ENCODE measurements at places on chromosomes 12 and 14. TPM values are rescaled to one million over a fixed set of nuclear protein-coding genes. Genes with fewer than 3 reads are reported as not detected.

DNA sequence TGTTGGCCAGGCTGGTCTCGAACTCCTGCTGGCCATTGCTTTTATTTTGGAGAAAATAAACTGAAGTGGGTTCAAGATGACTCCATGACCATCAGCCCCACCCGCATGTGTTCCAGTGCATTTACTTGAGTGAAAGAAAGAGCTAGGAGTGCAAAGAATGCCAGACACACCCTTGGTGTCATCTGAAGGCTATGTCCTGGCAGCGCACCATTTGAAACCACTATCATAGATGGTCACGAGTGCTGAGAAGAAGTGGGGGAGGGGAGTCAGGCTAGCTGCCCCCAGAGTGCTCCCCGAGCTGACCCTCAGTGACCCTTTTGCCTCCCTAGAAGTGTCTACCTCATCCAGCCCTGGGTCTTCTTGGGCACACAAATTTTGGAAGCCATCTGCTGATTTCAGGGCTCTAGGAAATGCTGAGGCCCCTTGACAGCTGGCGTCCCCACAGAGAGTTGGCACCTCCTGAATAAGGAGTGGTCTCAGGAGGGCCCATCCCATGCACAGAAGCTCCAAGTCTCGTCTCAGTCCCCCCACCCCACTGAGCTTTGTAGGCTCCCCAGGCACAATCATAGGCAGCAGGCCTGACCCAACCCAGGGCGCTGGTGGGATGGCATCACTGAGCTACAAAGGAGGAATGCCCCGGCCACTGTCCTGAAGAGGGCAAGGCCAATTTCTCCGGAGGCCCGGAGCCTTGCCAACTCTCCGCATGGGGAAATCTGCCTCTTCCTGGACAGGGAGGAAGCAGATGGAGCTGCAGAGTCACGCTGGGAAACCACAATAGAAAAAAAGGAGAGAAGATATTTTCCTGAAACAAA is 28.0 kb downstream of the PXN start:
- DNase-seq = peak; percentile 46

The GLS2 gene
- 0.52 TPM for polyA plus RNA-seq

GRCh38 chr12:47318963-47319362 is 239.2 kb upstream of the AMIGO2 start:
- DNase-seq = no peak

DNA sequence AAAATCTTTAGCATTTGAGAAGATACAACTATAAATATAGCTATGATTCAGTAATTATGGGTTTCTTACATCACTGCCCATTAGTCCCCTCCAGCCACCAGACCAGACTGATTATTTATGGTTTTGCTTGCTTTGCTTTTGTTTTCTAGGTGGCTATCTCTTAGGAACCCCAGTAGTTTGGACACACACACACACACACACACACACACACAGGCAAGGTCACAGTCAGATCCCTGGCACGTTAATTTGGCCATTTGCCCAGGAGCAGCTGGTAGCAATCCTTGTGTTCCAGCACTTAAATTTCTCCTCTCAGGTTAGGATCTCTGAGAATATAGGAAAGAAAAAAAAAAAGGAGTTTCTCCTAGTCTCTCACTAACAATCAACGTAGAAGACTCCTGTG is 90.2 kb upstream of the RESF1 start:
- no peak for DNase-seq

The GDF3 gene
- polyA plus RNA-seq = not detected

GRCh38 chr14:31582836-31583452 is 21.7 kb downstream of the NUBPL start:
- DNase-seq = no peak

The SLC24A4 gene
- 1.2 TPM for polyA plus RNA-seq

DNA sequence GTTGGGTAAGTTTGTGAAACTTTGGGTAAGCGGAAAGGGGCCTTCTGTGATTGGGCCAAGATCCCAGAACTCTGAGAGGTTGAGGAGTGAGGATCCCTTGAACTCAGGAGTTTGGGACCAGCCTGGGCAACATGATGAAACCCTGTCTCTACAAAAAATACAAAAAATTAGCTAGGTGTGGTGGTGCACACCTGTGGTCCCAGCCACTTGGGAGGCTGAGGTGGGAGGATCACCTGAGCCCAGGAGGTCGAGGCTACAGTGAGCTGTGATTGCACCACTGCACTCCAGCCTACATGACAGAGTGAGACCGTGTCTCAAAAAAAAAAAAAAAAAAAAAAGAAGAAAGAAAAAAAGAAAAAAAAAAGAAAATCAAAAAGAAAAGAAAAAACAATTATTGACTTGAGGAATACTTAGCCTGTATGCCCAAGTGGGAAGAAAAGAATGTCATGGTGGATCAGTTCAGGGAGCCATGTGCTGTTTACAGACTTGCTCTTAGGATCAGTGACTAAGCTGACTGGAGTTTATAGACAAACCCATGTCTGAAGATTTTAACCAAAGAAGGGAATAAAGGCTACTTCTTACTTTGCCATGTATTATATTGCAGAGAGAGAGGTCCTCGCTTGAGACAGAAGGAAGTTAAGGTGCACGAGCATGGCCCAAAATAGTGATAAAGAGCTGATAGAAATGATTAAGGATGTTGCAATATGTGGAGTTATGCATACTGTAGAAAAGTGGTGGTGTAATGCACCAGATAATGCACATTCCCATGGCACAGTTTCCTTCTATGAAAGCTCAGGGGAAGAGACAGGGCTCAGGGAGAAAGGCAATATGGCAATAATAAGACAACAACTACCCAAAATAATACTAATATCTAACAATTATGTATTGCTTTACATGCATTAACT is 881 bp downstream of the HSD17B6 start:
- DNase-seq = no peak

DNA sequence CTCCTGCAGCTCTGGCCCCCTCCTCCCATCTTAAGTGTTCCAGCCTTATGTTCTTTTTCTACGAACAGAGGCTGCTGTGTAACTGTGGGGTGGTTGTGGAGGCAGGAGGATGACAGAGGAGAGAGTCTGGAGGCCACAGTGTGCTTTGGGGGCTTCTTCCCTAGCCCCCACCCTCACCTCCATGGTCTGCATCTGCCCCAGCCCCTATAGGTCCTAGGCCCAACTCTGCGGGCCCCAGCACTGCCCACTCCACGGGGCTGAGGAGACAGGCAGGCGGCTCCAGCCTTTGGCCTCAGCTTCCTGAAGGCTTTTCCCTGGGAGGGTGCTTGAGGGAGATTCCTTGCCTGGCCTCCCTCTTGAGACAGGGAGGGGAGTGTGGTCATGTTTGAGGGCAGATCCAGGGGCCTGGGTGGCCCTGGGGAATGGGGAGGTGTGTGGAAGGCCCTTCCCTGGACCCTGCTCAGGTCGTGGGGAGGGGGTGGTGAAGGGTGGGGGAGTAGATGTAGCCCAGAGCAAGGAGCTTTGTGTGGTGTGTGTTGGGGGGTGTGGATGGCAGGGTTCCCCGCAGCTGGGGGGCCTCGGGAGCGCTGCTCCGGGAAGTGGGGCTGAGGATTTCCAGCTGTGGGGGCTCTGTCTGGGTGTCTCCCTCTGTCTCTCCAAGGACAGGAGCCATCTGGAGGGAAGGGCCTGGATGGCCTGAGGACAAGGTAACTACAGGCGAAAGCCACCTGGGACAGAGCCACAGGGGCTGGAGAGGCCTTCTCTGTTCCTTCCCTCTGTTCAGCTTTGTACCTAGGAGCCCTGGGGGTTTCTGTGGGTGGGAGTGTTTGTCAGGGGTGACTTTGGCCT is 1.1 kb downstream of the SMIM41 start:
- no peak for DNase-seq

DNA sequence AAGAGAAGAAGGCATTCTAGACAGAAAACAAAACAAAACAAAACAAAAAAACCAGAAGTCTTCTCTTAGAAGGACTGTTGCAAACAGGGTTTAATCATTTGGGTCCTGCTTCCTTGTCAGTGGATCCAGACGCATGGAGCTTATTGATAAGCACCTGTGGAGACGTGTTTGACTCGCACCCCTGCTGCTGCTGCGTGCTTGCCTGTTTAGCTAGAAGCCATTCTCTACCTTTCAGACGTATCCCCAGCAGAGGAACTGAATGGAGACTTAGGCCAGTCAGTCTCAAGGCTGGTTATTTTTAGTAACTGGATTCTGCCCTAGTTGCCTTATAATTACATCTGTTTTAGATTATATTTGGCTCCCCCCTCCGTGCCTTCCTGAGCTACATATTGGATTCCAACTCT is 186.1 kb upstream of the EEA1 start:
- DNase-seq = peak; percentile 50

DNA sequence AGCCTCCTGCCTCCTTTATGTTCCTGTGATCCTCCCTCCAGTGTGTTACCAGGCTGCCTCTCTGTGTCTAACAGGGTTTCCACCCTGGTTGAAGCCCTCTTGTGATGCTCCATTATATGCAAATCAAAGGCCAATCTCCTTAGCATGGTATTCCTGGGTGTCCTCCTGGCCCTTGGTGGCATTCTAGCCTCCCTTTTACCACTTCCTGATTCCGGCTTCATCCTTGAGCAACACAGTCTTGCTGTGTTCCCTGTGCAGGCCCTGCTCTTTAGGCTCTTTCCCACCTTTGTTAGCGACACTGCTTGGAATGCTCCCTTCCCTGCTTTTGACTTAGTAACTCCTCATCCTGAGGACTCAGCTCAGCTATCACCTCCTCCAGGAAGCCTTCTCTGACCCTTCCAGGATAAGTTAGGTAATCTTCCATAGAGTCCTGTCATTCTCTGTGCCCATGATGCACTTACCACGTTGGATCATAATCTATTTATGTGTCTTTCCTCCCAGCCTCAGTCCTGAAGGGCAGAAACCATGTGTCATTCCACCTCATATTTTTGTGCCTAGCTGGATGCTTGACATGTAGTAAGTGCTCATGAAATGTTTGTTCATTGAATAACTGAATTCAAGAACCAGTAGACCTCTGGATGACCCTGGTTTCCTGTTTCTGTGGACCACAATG is 37.3 kb downstream of the PRKCH start:
- no peak for DNase-seq

GRCh38 chr14:102928412-102929240 is 6.2 kb downstream of the AMN start:
- peak; percentile 36 for DNase-seq

DNA sequence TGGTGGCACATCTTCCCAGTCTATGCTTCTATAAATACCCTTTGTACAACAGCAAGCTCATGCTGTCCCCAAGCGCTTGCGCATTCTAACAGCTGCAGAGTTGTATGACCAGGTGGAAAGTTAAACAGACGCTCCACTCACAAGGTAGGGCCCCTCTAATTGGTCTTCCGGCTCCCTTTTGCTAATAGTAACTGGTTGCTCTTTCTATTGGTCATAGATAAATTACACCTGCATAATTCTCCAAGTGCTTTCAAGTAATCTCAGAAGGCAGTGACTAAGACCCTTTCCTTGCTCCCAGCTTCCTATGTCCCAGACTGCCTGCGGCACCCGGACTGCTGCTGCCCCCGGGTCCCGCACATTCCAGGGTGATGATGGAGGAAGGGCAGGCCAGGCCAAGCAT is 6.1 kb upstream of the TSPAN9 start:
- no peak for DNase-seq

DNA sequence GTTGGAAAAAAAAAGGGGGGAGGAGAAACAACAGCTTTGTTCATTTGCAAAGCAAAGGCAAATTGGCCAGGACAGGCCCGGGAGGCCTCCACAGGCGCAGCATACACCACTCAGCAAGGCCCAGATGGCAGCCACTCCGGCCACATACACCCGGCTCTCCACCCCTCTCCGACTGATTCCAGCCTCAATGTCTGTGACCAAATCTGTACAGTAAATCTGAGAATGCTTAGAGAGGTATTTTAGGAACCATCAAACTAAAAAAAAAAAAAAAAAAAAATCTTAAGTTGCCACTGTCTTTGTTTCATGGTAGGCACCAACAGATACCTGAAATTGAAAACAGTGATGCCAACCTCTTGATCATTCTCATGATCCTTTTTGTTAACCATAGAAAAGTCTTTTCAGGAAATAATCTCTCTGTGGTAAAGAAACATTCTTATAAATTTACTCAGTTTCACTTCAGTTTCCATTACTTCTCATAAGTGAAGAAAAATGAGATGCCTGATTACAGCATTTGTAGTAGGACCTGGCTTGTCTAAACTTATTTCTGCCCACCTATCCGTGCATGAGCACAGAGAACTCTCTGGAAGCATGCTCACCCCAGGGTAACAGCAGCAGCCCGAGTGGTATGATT is 20.2 kb downstream of the VPS37B start:
- no peak for DNase-seq

GRCh38 chr14:44833376-44834060 is 128.2 kb downstream of the KLHL28 start:
- no peak for DNase-seq

DNA sequence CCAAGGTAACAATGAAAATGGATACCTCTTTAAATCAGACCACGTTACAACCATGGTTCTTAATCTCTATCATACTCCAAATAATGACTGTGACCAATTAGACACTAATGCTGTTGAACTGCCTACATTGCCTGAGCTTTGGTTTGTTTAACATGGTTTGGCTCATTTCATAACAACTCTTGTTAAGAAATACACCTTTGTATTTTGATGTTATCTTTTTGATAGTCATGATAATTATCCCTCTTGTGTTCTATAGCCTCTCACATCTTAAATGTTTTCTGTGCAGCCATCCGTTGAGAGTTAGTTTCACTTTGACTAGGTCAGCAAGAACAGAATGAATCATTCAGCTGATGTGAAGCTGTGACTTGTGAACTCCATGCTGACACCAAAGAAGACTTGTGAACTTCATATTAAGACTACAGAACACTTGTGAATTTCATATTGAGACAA is 75.5 kb upstream of the RERGL start:
- peak; percentile 32 for DNase-seq

The C14orf132 gene
- 16.4 TPM for polyA plus RNA-seq

- DNase-seq = no peak
Measured at GRCh38 chr14:65877624-65878023, 465.1 kb downstream of the FUT8 start.

The JDP2 gene
- 46.9 TPM for polyA plus RNA-seq

The MYF6 gene
- polyA plus RNA-seq = 119 TPM

DNA sequence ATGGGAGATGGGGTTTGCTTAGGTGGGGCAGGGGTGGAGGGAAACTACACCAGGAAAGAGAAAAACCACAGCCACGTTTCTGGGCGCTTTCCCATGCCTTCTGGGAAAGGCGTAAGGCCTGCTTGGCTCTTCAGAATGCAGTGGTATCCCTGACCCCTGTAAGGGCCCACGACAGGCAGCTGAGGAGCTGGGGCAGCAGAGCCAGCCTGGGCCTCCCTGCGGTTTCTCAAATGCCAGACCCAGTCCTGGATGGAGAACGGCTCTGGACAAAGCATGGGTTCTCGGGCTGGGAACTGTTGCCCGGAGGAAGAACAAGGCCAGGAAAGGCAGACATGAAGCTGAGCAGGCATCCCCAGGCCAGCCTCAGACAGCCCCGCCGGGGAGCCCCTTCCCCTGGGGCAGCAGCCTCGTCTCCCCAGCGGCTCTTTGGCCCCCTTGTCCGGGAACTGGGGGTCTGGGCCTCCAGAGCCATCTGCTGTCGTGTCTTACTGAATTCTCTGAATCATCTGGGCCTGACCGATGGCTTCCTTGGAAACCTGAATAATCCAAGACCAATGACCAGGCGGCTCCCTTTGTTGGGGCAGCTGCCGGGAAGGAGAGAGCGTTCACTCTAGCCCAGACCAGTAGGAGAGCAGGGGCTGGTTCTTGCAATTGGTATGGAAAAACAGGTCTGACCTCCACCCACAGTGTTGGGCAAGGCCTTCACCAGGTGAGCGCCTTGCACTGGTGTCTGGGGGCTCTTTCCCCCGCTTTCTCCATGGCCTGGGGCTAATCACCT is 64.0 kb upstream of the RIN3 start:
- no peak for DNase-seq

The LTBR gene
- 53.9 TPM for polyA plus RNA-seq

The SCN8A gene
- 0.25 TPM for polyA plus RNA-seq

- no peak for DNase-seq
Measured at GRCh38 chr12:62827855-62828254, 107.1 kb downstream of the PPM1H start.
